Neural progenitor cell (in vitro differentiated cells): ENCODE measurements at places on chromosomes 11 and 22.
A peak's percentile ranks its signal among the peaks of the same experiment; 100 is the strongest.

DNA sequence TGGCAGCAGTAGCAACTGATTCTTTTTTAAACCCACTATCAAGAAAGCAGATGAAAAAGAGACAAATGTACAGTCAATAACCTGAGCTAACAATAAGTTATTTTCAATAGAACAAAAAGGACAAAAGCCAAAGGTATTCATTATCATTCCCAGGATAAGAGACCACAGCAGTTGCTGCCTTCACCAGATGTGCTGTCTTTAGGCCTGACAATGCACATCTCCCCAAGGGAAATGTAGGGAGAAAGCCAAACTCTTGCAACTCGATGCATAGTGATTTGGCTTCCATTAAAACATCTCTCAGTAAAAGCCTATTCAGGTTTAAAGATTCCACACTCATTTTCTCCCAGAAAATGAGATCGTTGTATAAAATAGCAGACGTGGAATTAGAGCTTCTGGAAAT, 210.7 kb downstream of the METTL15 start:
- peak; percentile 9 for DNase-seq

DNA sequence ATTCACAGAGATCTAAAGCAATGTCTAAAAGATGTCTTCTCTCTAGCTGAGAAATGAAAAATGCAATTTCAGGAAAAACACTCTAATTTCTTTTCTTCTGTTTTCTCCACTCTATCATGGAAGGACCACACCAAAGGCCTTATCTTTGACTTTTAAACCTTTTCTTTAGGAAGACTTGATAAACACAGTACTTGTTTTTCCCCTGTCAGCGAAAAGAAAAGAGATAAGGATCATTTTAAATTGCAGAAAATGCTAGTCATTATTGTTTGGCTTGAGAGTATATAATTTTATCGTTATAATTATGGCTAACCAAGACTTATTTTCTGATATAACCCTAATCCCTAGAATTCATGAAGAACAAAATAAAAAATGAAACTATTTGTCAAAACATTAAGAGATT, 462.4 kb upstream of the API5 start:
- no peak for DNase-seq

DNA sequence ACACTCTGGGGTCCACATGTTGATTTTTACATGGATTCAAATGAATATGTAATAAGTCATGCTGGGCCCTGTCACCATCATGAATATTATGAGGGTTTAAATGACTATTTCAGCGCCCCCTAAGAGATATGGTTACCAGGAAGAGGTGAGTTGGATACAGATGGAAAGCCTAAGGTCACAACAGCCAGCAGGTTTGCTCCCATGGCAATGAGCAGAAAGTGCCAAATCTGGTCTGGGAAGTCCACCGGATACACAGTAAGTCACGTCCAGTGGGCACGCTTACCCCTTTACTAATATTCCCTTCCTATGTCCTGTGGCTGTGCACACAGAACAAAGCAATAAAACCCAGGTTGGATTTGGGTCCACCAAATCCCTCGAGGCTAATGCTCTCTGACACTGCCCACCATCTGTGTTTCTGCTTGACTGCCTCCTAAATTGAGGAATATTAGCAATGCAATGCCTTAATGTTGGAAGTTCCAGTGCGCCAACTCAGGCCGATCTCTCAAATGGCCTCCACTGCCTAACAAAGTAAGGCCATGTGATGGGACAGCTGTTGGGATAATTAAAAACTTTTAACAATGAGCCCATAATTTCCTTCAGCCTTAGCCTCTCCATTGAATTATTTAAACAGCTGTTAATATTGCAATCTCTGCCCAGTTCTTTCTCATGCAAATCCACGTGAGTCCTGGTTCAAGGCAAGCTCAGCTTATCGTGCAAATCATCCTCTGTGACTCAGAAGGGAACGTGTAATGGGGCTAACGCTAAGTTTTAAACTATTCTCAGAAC, 97.6 kb downstream of the SLC1A2 start:
- DNase-seq: no peak

DNA sequence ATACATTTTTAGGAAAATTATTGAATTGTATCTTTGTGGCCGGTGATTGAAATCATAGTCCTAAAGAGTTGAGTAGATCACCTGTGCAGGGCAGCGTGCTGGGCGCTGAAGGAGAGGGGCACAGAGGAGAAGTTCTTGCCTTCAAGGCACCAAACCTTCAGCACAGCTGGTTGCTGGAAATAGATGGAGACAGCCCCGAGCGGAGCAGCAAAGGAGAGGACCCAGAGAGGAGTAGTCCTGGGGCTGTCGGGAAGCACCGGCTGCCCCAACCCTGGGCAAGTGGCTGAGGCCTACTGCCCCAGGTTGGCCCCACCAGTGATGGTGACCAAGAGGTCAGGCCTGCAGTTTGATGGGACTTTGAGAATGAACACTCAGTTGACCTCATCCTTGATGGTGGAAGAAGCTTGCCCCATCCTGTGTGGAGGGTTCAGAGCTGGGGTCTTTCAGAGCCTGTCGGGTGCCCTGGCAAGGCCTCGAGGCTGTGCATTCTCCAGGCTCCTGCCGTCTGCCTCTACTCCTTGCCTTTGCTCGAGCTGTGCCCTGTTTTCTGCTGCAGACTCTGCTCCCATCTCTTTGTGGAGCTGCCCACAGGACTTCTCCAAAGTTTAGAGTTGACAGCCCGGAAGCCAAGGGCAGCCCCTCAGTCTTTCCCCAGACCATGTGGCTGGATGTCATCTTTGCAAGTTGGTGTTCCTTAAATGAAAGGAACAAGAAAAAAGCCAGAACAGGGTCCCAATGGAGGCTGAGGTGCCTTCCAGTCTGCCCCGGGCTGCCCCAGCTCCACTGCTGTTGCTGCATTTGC, 285.1 kb downstream of the TBC1D22A start:
- DNase-seq: no peak

GRCh38 chr11:3041699-3042441, 15.4 kb downstream of the CARS1 start:
- no peak for DNase-seq

- DNase-seq: no peak
Measured at GRCh38 chr22:42670921-42671709, 21.9 kb upstream of the CYB5R3 start.

- DNase-seq: no peak
Measured at GRCh38 chr11:35045236-35045820, 93.6 kb upstream of the CD44 start.

GRCh38 chr11:121367001-121367843, 74.7 kb downstream of the SC5D start:
- DNase-seq: no peak

DNA sequence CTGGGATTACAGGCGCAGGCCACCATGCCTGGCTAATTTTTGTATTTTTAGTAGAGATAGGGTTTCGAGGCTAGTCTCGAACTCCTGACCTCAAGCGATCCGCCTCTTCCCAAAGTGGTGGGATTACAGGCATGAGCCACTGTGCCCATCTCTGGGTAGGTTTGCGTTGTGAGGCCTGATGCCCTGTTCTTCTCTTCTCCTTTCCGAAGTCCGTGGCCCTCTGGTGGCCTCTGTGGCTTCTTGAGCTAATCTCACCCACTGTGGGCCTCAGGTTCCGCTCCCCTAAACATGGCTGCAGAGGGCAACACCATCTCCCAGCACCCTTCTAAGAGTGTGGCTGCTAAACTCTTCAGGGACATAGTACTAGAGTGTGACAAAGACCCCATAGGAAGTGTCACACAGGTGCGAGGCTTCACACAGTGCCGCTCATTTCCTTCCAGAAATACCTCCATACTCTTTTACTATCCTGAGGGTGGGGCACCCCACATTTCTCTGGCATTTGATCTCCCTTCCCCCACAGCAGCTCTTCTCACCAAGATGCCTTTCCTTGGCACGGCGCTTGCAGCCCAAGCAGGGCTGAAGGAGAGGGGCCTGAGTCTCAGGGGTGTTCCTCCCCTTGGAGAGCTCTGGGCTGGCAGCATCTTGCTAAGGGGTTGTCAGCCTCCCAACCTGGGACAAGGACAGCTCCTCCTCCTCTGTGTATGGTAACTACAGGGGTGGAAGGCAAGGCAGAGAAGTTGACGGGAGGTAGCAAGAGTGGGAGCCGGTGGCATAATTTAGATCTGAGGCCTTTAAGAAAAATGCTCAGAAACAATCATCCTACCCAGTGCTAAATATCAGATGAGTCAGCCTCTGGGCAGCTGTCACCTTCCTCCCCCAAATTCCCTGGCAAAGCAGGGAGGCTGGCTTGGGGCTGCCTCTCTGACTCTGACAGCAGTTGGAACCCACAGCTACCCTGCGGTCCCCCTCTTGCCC, 6.1 kb downstream of the THY1 start:
- DNase-seq: no peak

GRCh38 chr11:91804042-91804441, 420.6 kb upstream of the FAT3 start:
- DNase-seq: peak; percentile 66

DNA sequence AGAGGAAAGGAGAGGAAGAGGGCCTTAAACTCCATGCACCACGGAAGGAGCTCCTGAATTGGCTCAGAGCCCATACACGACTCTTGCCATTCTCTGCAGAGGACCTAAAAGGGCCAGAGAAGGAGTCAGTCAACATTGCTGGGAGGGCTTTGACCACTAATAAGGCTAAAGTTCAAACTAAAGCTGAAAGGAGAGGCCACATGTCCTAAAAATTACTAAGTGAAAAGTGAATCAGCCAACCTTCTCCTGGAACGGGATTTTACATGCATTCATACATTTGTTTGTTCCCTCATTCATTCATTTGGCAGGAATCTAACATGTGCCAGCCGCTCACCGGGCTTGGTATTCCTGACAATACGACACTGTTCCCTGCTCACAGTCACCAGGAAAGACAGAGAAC, 10.5 kb downstream of the CLMP start:
- DNase-seq: no peak

DNA sequence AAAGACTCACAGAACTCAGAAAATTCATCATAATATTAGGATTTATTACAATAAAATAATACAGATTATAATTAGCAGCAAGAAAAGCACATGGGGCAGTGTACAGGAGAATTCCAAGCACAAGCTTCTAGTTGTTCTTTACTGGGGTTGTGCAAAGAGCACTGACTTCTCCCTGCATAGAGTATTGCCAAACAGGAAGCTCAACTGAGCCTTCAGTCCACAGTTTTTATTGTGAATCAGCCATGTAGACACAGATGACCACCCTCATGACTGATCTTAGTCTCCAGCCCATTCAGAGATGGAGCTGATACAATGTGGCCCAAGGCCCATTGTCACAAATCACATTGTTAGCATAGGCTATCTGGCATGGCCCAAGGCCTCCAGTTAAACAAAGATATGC, 798.9 kb downstream of the KCNA4 start:
- DNase-seq: no peak

DNA sequence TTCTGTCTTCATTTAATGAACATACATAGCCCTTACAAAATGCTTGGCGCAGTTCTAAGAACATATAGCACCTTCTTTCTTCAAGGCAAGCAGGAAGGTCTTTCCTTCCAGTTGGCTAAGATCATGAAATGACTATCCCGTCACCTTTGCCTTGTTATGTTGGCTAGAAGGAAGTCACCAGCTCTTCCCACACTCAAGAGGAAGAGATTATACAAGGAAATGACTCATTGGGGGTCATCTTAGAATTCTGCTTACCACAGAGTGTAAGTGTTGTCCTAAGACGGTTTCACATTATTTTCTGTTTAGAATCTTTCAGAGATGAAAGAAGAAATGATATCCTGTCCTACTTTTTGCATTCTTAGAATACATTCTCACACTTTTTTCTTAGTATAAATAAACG, 808.0 kb upstream of the LUZP2 start:
- DNase-seq: no peak

DNA sequence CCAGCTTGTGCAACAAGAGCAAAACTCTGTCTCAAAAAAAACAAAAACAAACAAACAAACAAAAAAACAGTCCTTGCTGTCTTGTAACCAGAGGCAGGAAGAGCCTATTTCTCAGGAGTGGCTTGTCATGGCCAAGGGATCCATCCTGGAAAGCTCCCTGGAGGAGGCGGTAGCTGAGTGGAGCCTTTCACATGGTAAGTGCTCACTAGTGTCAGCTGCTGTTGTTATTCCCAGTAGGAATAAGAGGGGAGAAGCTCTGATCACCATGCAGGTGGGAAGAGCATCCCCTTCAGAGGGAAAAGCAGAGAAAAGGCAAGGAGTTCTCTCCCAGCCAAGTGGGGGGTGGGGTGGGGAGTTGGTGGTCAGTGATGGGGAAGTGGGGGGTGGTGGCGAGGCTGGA, 54.6 kb upstream of the WNT7B start:
- no peak for DNase-seq

DNA sequence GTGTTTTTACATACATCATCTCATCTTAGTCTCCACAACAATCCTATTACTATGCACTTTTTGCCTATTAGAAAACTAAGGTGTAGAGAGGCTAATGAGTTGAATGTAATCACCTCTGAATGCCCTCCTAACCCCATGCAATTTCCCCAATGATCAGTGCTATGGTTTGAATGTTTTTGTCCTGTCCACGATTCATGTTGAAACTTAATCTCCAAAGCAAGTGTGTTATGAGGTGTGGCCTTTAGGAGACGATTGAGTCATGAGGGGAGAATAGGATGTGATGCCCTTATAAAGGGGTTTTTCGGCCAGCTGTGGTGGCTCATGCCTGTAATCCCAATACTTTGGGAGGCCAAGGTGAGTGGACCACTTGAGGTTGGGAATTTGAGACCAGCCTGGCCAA, 2.0 kb upstream of the CCDC73 start:
- DNase-seq: no peak

DNA sequence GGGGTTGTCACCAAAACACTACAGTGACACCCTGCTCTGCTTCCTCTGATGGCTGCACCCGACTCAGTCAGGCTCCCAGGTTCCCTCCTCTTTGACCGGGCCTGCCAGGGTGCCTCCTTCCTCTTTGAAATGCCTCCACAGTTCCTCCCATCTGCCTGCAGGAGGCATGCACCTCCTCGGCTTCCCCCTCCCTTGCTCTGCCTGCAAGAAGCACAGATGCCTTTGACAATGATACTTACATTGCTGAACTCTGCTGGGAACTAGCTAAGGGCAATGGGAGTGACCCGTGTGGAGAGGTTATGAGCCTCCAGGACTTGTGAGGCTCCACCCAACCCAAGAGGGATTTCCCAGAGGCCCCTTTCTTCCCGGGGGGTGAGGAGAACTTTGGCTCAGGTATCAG, 674.1 kb downstream of the OPCML start:
- DNase-seq: peak; percentile 37

GRCh38 chr11:7910286-7910788, 20.7 kb downstream of the OR10A6 start:
- no peak for DNase-seq

DNA sequence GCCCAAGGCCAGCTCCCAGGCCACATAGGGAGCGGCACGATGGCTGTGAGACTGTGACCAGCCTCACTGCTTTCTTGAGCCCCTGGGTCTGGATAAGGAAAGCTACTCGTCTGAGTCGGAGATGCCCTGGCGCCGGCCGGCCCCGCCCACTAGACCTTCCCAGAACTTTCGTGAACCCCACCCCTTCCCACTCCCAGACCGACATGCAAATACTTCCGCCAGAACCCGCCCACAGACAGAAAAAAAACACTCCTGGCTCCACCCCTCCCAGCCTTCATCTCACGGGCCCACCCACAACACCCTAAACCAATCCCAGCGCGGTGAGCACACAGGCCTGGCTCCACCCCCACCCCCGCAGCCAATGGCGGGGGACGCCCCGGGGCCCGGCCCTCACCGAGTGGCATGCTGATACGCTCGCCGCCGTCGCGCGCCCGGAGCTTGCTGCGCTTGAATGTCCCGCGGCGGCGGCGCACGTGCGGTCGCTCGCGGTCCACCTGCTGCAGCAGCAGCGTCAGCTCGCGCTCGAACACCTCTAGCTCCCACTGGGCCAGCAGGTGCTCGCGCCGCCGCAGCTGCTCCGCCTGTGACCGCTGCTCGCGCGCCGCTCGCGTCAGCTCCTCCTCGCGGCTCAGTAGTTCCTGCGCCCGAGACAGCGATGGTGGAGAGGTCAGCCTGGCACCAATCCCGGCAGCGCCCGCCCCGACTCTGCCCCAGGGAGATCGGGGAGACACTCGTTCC, 7.0 kb downstream of the MAP3K11 start:
- DNase-seq: peak; percentile 98
